Stimulated activated CD4-positive, alpha-beta T cell treated with anti-CD3 and anti-CD28 coated beads, TNF-alpha, amount 100 ng/mL, for 48 hours (primary cell): ENCODE measurements at places on chromosomes 7 and 10.

- DNase-seq: no peak
These were observed 41.1 kb upstream of the STMP1 start for GRCh38 chr7:135620980-135621850.

DNA sequence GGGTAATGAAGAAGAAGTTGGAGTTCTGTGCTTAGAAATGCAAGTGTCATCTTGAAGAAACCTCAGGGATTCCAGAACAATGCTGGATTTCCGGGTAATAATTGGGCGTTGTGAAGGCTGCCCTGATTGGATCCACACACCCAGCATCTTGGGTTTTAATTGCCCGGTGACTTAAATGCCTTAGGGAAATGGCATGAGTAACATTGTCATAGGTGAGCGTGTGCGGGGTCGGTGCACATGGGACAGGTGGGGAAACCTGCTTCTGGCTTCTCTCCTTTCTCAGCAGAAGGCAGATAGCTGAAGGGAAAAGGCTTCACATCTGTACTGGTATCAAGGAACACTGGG lies 15.2 kb upstream of the CAMK1D start:
- no peak for DNase-seq

DNA sequence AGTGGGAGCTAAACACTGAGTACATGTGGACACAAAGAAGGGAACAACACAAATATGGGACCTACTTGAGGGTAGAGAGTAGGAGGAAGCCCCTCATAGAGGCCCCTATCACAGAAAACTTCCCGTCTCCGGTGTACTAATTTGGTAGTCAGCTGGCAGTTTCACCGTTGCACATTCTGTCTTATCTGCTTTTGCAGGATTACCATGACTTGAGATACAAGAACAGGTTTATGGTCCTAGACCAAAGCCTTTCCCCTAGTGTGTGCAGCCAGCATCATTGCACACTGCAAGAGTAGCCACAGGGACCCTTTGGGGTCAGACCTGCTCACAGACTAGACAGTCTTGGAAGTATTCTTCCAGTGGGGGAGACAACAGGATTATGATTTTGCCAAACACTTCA lies 5.9 kb upstream of the IFIT1B start:
- DNase-seq: no peak

- no peak for DNase-seq
These were observed 671.4 kb upstream of the GALNT17 start for GRCh38 chr7:70460562-70460961.

DNA sequence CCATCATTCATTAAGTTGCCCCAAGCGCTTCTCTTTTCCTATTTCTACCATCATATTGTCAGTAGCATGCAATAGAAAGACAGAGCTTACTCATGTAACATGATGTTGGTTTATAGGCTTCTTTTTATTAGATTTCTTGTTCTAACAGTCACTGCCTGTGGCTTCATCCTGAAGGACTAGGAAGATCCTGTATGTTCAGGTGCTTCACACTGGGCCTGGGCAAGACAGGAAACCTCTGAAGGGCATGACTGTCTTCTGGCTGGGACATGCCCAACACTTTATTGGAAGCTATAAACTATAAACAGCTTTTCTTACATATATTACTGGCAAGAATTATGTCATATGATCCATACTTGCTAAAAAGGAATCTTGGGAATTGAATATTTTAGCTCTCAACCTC lies 258.4 kb upstream of the AKR1E2 start:
- no peak for DNase-seq

GRCh38 chr7:72345208-72345727 lies 66.9 kb downstream of the CALN1 start:
- DNase-seq: no peak

DNA sequence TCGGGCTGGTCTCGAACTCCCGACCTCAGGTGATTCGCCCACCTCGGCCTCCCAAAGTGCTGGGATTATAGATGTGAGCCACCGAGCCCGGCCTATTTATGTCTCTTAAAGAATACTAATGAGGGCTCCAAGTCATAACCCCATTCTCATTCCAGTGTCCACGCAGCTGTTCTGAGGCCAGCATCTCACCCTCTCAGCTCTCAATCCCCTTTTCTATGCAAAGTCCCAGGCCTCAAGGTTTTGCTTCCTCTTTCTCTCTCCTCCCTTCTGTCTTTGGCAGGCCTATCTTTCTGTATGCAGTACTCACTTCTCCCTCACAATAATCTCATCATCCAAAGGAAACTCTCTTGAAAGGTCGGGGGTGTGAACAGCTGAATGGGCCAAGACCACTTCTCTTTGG lies 28.0 kb upstream of the VSIR start:
- DNase-seq: no peak

DNA sequence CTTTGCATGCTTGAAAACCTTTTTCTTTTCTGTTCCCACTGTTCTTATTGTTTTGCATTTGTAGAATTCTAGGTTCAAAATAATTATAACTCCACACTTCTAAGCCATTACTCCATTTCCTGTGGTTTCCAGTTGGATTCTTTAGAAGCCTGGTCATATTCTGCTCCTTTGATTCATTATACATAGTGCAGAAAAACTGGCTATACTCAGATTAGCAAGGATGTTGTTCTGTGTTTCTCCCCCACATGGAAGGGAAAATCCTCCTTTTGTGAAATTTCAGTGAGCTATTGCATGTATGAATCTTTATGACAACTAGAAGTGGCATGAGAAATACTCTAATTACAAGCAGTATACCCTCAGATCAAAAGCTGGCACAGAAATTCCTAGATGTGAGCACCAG lies 79.5 kb downstream of the SLC13A1 start:
- DNase-seq: no peak

DNA sequence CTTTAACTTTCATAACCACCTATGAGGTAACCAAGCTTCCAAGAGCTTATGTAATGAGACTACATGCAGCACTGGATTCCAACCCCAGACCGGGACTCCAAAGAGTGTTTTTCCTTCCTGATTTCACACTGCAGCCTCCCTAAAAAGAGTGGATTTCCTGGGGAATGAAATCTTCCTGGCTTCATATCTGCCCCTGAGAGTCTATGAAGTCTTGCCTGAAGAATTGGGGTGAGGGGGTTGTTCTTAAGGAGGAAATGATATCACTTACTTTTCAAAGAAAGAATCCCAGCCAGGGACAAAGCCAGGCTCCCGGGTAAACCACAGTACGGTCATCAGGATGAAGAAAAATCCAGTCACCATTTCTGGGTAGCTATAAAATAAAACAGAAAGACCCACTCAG lies 29.7 kb downstream of the STMP1 start:
- no peak for DNase-seq

GRCh38 chr7:129772646-129773280 lies 161.2 kb downstream of the NRF1 start:
- DNase-seq: no peak

GRCh38 chr10:61257956-61258496 lies 195.2 kb downstream of the TMEM26 start:
- no peak for DNase-seq

GRCh38 chr10:69494626-69495558 lies 43.6 kb downstream of the TSPAN15 start:
- no peak for DNase-seq

- DNase-seq: no peak
These were observed 58.8 kb upstream of the ADRA2A start for GRCh38 chr10:111018021-111018420.

- no peak for DNase-seq
These were observed 66.6 kb upstream of the IGFBP3 start for GRCh38 chr7:45987521-45988290.

DNA sequence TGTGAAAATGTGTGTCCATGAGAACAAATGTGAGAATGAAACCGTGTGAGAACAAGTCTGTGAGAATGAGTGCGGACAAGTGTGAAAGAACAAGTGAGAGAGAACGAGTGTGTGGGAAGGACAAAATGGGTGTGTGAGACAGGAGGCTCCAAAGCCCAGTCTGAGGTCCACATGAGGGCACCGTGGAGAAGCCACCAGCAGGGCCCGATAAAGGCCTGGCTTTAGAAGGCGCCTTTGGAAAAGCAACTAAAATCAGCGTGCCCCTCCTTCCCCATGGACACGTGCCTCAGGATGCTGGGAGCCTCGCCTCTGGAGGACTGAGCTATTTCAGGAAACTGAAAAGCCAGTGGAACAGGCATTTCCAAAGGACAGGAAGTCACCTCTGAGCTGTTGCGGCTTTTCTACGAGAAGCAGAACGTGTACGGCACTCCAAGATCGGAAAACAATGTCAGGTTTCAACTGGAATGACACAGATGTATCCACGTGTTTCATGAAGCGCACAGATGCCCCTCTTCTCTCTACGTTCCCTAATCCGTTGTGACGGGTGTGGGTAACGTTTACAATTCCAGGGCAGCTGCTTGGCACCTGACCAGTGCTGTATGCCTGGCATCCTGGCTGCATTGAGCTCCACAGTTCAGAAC lies 46.4 kb downstream of the ESYT2 start:
- DNase-seq: no peak

GRCh38 chr10:64091897-64092296 lies 570.7 kb downstream of the REEP3 start:
- DNase-seq: no peak

DNA sequence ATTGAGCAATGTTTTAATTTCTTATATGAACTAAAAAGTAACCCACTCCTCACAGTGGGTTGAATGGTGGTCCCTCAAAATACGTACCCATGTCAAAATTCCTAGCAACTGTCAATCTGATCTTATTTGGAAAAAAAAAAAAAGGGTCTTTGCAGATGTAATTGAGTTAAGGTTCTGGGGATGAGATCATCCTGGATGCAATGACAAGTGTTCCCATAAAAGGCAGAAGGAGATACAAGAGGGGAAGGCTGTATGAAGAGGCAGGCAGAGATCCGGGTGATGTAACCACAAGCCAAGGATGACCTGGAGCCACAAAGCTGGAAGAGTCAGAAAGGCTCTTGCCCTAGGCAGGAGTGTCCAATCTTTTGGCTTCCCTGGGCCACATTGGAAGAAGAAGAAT lies 516.3 kb upstream of the MKI67 start:
- DNase-seq: no peak

DNA sequence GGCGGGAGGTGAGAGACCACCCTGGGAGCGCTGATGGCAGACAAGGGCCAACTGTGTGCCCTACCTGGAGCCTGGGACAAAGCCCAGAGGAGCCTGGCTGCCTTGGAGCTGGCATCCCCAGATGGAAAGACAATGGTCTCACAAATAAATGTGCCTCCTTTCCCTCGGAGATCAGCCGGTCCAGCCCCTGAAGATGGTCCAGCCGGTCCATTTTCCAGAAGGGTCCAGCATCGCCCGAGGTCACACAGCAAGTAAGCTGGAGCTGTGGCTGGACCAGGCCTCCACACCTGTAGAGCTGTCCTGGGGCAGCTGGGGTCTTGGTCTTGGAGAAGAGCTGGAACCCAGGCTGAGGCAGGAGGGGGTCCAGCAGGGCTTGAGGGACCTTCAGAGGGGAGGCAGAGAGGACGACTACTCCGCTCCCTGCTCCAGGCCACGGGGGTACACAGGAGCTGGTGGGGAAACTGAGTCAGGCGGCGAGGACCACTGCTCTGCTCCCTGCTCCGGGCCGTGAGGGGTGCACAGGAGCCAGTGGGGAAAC lies 3.6 kb downstream of the ELFN1 start:
- no peak for DNase-seq

- no peak for DNase-seq
These were observed 97.9 kb upstream of the STEAP1B start for GRCh38 chr7:22597844-22598243.

GRCh38 chr7:98110249-98111022 lies 3.8 kb downstream of the LMTK2 start:
- no peak for DNase-seq

DNA sequence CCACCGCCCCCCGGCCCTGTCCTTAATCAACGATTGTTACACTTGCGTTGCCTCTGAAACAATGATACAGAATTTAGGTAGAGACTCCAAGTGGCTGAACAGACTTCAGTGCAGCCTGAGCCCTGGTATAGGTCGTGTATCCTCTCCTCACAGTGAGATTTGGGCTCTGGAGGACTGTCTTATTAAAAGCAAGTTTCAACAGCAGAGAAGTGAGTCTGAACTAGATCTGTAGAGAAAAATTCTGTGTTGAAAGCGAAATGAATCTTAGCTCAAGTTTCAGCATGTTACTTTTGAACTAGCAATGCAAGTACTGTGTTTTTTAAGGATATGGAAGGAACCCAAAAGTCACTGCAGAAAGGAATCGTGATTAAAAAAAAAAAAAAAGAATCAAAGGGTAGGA lies 103.1 kb downstream of the HOXA1 start:
- no peak for DNase-seq

DNA sequence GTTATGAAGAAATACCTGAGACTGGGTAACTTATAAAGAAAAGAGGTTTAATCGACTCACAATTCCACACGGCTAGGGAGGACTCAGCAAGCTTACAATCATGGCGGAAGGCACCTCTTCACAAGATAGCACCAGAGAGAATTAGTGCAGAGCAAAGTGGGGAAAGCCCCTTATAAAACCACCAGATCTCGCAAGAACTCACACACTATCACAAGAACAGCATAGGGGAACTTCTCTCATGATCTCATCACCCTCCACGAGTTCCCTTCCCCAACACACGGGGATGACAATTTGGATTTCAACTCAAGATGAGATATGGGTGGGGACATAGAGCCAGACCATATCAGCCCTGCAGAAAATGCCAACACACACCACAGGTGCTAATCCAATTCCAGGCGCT lies 218.7 kb downstream of the PARD3 start:
- DNase-seq: no peak

GRCh38 chr7:137919987-137920386 lies 73.2 kb upstream of the DGKI start:
- no peak for DNase-seq

- no peak for DNase-seq
These were observed 138.7 kb downstream of the CUX1 start for GRCh38 chr7:101956130-101956529.

GRCh38 chr10:103427866-103428265 lies 24.3 kb downstream of the CALHM2 start:
- no peak for DNase-seq

GRCh38 chr7:70134029-70134770 lies 535.9 kb downstream of the AUTS2 start:
- DNase-seq: no peak
